Psoas muscle (tissue), 8 donors: ENCODE measurements at places on chromosomes 7 and 10. TPM values are rescaled to one million over a fixed set of nuclear protein-coding genes. Genes with fewer than 3 reads are reported as not detected.

DNA sequence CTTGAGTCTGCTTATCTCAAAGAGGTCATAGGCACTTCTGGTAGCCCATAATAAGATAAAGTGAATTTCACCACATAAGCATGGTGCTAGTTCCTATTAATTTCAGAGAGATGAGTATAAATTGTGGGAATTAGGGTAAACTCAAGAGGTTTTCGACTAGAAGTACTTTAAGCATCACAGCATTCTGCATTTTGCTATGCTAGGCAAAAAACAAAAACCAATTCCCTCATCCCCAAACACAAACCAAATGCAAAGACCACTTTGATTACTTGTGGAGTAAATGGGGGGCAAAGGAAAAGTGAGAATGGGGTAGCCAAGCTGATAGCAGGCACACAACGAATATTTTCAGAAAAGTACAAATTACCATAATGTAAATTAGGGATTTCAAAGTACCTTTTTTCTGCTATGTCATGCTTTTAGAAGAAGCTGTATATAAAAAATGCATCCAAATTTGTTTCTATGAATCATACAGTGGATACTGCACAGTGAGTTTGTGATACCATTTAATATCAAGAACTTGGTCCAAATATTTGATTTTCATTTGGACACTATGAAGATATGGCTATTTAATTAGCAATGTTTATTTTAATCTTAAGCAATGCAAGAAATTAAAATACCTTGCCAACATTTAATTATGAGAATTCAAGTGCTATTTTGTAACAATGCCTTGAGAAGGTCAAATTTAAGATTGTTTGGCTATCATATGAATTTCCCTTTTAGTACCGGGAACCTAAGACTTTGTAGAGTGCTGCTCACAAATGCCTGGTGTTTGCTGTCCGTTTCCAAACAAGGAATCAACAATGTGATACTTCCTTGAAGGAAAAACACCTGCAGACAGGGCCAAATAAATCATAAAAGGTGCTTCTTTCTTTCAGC lies 455.5 kb downstream of the PHTF2 start:
- DNase-seq: no peak

DNA sequence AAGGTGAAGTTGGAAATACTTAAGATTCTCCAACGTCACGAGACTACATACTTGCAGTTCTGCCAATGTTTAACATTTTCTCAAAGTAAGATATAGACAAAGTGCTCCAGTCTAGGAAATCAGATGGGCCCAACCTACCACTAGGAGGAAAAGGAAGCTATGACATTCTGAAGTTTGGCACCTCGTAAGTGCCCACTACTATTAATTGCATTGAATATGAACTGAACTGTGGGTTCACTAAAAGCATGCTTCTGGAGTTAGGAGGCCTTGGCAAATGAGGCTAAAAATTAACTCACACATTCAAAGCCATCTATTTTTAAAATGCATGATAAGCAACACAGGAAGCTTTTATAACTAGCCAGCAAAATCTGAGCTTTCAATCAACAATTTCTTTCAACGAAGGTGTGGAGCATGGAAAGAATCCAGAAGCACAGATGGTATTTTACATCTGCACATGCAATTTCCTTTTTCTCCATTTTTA lies 149.7 kb downstream of the LRRTM3 start:
- DNase-seq: no peak

- DNase-seq: no peak
These were observed 1.7 kb upstream of the UPP1 start for GRCh38 chr7:48087349-48087748.

GRCh38 chr10:6956562-6956961 lies 376.5 kb upstream of the PRKCQ start:
- DNase-seq: no peak

GRCh38 chr10:101766306-101766705 lies 9.6 kb downstream of the FGF8 start:
- no peak for DNase-seq

DNA sequence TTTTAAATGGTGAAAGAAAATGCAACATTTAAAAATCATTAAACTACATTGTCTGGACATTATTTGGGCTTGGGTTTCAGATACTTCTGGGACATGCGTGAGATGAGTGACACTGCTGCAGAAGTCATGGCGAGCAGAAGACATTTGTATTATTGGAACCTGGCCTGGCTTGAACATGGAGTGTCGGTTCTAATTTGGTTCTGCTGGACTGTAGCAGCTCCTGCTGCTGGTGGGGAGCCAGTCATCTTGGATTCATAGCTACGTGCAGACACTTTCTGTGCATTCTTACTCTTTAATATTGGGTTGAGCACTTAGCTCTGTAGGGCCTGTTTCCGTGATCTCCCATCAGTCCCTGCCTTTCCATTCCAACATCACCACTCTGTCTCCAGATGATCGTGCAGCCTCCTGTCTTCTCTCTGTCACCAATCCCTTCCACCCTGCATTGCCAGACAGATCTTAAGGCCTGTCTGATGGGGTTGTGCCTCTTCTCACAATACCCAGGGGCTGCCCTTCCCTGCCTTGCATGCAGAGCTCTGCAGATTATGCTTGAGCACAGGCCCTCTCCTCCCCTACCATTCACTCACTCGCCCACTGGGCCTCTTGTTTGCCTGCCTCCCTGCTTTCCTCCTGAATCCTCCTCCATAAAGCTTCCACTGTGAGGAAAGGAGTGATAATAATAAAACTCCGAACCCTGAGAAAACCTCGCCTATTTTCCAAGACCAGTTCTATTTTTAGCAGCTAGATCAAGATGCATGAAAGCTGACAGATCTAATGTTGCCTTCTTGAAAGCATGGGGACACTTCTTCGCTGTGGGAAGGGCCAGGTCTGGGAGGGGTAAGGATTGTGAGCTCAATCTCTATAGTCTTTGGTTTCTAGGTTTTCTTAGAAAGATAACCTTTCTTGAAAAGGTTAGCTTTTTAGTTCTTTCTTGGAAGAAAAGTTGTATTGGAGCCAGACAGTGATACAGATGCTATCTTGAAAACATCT lies 32.9 kb downstream of the CELF2 start:
- no peak for DNase-seq

DNA sequence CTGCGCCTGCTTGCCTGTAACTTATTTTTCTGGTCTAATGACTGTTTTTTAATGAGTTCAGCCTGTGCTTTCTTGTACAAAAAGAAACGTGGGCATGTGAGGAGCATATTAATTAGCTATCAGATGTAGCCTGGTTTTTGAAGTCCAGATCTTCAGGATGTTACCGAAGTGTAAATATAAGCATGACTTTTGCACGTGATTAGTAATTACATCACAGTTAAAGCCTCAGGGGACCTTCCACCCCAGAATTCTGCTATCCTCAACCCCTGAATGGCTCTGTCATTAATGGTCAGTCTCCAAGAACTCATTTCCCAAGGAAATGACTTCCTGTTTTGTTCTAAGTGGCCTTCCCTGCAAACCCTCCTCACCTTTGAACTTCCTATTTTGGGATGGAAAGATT lies 2.1 kb upstream of the PRXL2A start:
- no peak for DNase-seq

DNA sequence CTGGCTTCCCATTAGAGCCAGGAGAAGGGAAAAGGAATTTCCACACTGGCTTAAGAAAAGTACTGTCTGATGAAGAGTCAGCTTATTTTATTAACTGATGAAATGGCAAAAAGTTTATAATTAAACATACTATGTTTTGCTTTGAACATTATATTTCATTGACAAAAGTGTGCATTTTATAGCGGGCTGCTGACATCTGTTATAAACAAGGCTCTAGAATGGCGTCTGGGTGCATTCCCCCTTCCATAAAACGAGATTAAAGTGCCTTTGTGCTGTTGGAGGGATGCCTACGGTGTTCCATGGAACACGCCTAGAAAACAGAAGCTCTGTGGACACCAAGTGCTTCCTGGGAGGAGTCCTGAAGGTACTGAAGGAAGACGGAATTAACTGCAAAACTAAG lies 220.2 kb downstream of the SNX10 start:
- no peak for DNase-seq

GRCh38 chr10:74912682-74913081 lies 86.3 kb downstream of the KAT6B start:
- no peak for DNase-seq

DNA sequence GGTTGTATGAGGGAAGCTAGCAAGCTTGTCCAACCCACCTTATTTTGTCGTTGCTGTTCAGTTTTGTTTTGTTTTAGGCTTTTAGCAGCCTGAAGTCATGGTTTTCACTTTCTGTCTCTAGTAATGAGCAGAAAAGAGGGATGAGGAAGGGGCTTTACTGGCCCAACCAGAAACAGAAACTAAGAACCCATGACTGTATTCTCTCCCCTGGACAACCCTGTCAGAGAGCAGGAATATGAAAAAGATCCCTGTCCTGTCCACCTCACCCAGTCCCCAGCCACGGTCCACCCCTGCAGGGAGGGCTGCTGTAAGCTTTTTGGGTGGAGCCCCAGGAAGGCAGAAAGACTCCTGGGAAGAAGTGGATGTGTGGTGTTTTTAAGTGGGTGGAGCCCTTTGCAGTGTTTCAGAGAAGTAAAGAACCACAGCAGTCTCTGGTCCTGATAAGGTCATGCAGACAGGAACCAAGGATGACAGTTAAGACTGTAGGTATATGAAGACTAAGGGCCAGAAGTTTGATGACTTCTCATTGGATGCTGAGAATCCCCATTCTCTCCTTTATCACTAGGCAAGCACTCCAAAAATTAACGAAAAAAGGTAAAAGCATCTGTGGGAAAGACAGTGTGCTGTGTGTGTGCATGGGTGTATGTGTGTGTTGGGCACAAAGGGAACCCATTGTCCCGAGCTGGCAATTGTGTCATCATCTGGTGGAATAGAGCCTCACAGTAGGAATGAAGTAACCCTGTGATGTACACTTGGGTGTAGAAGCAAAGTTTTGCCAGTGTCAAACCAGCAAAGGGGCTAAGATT lies 13.8 kb downstream of the MRPL32 start:
- DNase-seq: no peak

DNA sequence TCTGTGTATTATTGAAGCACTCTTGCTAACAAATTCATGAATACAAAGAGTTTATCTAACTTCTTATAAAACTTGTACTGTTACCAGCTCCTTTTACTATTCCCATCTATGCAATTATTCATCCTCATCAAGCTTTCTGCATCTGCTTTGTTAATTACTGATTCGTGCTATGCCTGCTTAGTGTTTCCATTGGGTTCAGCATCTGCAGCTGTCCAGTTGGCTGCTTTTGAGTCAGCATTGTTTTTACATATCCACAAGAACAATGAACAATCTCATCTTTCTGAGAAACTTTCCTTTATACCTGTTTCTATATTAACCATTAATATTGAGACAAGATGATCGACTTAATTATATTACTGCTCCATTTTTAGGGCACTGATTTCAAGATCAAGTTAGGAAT lies 19.6 kb upstream of the ANLN start:
- DNase-seq: no peak

DNA sequence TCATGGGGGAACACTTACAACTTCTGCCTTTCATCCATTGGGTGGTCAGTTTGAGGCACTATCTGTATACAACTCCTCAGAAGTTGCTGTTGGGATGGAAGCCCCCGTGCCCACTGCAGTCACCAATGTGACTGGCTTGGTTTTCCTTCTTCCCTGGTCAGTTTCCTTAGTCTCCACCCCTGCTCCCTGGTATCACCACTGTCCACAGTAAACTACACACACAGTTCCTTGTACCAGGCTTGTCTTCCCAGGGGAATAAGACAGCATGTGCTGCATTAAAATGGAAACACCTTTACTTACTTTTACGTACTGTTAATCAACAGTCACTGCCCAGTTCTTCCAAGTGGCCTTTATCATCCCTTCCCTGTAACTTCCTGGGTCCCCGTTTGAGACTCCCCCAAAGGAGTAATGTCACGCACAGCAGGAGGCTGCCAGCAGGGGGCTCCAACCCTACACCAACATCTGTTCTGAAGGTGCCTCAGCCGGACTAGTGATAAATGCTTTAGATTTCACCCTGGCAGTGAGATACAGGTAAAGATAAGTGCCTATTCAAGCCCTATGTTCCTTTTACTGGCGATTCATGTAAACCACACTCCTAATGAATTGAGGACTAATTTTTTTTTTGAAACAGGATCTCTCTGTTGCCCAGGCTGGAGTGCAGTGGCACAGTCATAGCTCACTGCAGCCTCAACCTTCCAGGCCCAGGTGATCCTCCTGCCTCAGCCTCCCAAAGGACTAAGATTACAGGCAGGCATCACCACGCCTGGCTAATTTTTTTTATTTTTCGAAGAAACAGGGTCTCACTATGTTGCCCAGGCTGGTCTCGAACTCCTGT lies 45.3 kb upstream of the PIK3AP1 start:
- peak; percentile 54 for DNase-seq

GRCh38 chr7:152596824-152597223 lies 79.1 kb downstream of the XRCC2 start:
- DNase-seq: no peak

- DNase-seq: no peak
These were observed 34.8 kb downstream of the AHR start for GRCh38 chr7:17333221-17333620.

- no peak for DNase-seq
These were observed 56.4 kb upstream of the CCDC6 start for GRCh38 chr10:59962756-59963155.

DNA sequence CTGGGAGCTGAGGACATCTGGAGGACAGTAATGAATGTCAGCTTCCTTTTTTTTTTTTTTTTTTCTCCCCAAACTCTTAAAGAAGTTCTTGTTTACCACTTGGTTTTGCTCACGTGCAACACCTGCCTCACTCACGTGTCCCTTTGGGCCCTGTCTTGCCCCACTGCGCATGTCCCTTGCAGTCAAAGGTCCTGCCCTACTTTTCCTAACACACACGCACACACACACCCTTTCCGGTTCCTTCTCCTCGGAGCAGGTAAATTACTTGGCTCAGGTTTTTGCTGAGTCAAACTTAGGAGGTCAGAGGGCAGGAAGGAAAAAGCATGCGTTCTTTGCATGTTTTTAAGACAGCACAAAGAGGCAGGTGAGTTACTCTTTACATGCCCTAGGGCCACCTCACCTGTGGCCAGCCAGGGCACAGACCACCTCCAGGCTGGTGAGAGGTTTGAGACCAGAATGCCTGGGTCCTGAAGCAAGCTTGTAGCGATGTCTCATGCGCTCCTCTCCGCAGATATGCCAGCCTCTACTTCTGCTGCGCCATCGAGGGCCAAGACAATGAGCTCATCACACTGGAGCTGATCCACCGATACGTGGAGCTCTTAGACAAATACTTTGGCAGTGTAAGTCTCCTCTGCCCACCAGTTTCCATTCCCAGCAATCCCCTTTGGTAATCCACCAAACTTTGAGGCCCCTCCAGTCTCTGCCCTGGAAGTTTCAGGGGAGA lies 2.8 kb downstream of the AP1S1 start:
- DNase-seq: no peak

- DNase-seq: no peak
These were observed 118.9 kb downstream of the ITIH5 start for GRCh38 chr10:7547829-7548228.

Gene BTBD16
- not detected for total RNA-seq

Gene TWIST1
- not detected for total RNA-seq

Gene SDK1
- total RNA-seq: 1.7 TPM

Gene TACC2
- total RNA-seq: 313 TPM

Gene HGF
- 3.7 TPM for total RNA-seq

Gene TRPV6
- total RNA-seq: not detected

Gene FAM107B
- total RNA-seq: 3.1 TPM

Gene CLCN1
- total RNA-seq: 10.9 TPM

Gene ASNS
- 2.9 TPM for total RNA-seq
